ENCODE measurements at places on chromosomes 16 and 17.
A peak's percentile ranks its signal among the peaks of the same experiment; 100 is the strongest.

- no peak for DNase-seq
Observed at GRCh38 chr17:81910840-81911276, 341 bp downstream of the PCYT2 start.

DNA sequence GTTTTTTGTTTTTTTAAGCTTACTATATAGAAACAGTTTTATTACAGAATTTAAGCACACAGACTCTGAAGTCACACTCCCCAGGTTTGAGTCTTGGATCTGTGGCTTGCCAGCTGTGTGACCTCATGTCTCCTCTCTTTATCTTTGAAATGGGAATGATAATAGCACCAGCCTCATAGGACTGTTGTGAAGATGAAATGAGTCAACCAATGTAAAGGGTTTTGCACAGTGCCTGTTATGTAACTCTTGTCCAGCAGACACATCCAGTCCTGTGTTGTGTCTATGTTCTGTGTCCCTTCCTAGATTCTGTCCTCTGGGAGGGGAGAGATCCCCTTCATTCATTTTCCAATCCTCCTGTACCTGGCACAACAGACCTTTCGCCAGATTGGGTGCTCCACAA lies 3.1 kb upstream of the CPD start:
- DNase-seq = no peak

- no peak for DNase-seq
Observed at GRCh38 chr16:14496786-14497185, 133.3 kb downstream of the PARN start.

GRCh38 chr17:34401165-34401564 lies 38.1 kb upstream of the CCL1 start:
- no peak for DNase-seq

DNA sequence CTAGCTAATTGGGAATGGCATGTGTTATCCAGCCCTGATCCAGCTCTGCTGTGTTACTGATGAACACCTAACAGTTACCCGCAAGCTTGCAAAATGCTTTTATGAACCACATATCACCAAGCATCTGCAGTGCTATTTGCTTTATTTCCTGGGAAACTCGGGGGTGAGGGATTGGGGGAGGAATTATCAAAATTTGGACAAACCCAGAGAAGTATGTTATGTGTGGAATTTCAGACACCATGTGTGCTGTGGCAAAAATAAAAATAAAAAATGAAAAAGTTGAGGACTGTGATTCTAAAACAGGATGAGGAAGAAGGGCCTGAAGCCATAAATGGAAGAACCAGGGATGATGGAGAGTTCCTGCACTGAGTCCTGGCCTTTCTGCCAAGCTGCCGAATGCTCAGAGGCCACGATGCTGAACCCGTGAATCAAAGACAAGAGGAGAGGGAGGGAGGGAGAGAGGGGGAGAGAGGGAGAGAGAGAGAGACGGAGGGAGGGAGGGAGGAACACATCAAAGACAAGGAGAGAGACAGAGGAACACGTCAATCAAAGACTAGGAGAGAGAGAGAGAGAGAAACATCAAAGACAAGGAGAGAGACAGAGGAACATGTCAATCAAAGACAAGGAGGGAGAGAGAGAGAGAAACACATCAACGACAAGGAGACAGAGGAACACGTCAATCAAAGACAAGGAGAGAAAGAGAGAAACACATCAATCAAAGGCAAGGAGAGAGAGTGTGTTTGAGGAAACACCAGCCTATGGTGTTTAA lies 89.8 kb downstream of the MRM3 start:
- no peak for DNase-seq

- no peak for DNase-seq
Observed at GRCh38 chr17:56834380-56835263, 671 bp downstream of the DGKE start.

GRCh38 chr17:1562176-1562643 lies 382 bp downstream of the PITPNA start:
- peak; percentile 79 for DNase-seq

DNA sequence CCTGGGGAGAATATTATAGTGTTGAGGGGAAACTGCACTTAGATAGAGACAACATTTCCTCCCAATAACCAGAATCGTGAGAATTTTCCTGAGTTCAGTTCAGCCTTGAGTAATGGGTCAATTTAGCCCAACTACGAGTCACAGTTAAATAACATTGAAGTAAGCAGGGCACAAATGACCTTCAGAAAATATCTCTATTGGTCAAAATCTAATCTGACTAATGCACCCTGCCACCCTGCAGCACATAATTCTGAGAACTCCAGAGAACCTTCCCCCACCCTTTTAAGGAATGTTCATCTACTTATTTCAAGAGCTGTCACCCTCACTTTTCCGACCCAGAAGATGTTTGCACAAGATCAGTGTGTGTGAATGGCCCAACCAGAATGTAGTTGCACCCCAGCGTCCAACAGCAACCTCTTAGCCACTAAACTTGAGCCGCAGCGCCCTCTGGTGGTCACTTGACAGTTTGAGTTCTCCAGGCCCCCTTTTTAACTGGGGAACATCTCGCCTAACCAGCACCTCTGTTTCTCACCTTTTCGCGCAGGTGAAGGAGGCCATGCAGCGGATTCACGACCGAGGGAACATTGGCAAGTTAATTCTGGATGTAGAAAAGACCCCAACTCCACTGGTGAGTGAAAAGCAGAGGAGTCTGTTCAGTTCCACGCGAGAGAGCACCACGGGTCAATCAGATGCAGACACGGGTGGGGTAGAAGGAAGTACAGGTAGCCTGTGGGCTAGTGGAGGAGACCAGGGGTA lies 50.9 kb upstream of the CLEC3A start:
- DNase-seq = peak; percentile 33

All from T1000 (cell line).